ENCODE measurements at places on chromosomes 5 and 9.
A peak's percentile ranks its signal among the peaks of the same experiment; 100 is the strongest.

DNA sequence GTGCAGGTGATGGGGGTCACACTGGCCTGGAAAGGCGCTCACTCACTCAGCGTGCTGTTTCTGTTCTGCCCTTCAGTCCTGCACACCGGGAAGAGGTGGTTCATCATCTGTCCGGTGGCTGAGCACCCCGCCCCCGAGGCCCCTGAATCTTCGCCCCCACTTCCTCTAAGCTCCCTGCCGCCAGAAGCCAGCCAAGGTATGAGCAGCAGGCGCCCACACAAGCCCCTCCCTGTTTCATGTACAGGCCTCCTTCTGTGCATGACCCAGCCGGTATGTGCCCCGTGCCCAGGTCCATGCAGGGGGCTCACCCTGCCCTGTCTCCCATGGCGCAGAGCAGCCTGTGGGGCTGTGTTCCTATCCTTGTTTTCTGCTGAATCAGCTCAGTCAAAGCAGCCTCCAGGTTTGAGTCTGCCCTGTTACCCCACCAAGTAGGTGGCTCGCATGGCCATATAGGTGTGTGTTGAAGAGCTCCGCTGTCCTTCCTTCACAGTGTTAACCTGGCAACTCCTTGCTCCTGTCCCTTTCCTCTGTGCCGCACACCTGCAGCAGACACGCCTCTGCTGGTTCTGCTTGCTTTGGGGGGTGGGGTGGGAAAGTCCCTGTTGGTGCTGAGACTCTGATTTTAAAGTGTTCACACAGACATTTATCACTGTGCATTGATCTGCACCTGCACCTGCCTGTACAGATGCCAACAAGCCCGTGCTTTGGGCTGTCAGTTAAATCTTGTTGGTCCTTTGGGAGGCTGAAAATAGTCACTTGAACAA, 84.8 kb downstream of the WNK2 start:
- DNase-seq, result no peak

GRCh38 chr5:12695651-12696050, 791.4 kb upstream of the CTNND2 start:
- no peak for DNase-seq

DNA sequence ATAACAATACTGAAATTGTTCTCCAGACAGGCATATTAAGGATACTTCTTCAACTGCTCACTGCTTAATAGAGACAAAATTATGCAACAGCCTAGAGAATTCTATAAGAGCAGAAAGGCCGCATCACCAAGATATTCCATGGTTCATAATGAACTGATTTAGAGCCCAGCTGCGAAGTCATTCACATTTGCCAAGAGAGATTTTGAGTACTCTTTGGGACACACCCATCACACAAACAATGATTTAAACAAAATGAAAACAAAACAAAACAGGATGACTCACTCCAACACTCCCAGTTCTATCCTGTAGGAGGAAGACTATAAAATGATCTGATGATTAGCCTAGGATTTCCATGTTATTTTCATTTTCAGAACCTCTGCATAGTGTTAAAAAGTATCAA, 145.7 kb upstream of the GNA14 start:
- DNase-seq, result peak; percentile 18

DNA sequence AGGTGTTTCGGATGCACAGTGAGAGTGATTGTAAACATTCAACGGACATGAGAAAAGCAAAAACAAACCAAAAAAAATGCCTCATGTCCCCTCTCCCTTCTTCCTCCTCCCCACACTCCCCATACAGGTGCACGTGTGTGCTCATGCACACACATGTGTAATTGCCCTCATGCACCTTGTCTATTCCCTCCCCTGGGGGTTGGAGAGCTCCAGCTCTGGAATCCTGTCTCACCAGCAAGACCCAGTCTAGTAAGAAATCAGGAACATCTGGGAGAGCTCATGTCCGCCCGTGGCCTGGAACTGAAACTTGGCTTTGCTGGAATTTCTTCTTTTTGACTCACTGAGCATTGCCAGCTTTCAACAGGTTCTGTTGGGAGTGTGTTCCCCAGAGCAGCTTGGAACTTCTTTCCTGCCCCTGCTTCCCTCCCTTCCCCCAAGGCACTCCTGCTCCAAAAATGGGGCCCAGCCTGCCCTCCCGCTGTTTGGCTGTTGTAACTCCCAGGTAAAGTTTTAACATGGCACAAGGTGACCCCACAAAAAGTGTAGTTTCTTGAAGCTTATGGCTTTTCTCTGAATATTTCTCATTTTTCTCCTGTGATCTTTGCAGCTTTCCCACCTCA, 190.1 kb downstream of the NR3C1 start:
- no peak for DNase-seq

GRCh38 chr5:53948598-53948997, 361.8 kb downstream of the ARL15 start:
- DNase-seq, result no peak

GRCh38 chr9:35516479-35516878, 26.6 kb downstream of the RUSC2 start:
- DNase-seq, result no peak

GRCh38 chr5:1887588-1888360, 5.0 kb upstream of the IRX4 start:
- no peak for DNase-seq

DNA sequence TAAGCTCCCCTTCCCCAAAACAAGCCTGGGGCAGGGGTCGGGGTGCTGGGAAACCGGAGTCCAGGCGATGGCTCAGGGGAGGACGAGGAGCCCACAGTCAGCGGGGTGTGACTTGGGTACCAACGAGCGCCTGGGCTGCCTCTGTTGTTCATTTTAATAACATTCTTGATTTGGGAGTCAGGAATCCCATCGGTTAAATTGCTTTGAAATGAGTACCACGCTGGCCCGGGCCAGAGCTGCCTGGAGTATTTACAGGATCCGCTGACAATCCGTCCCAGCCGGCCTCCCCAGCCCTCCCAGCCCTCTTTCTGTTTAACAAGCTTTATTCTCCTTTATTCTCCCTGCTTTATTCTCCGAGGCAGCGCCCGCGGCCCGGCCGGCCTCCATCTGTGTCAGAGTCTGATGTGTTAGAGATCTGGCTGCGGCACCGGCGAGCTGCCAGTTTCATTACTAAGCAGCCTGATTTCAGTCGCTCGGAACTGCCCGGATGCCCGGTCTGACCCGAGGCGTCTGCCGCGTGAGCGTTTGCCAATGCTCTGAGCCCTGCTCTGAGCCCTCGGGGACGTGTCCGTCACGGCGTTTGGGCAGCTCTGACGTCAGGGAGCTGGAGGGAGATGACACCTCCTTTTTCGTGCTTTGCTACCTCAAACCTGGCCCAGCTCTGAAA, 16.5 kb upstream of the QRFP start:
- DNase-seq, result no peak

DNA sequence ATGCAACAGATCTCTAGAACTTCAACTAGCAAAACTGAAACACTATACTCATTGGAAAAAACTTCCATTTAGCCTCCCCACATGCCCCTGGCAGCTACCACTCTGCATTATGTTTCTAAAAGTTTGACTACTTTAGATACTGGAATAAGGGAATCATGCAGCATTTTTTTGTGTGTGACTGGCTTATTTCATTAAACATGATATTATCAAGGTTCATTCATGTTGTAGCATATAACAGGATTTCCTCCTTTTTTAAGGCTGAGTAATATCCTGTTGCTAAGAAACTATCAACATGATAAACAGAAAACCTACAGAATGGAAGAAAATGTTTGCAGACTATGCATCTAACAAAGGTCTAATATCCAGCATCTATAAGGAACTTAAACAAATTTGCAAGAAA, 597.9 kb downstream of the DMRTA1 start:
- DNase-seq, result no peak

DNA sequence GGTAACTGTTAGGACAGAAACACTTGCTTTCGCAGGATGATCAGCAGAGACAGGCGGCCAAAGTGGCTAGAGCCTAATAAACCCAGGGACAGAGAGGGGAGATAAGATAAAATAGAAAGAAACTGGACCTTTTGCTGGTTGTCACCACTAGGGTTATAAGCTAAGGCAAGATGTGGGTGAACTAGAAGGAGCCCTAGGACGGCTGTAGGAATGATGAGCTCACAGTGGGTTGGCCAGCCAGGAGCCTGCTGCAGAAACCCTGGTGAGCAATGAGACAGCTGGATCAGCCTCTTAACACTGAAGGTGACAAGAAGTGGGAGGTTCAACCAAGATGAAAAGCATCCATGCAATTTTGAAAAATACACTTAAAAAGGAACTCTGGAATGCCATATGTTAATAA, 13.5 kb downstream of the CTNND2 start:
- DNase-seq, result no peak

GRCh38 chr5:10360686-10361085, 7.2 kb downstream of the MARCHF6 start:
- no peak for DNase-seq

DNA sequence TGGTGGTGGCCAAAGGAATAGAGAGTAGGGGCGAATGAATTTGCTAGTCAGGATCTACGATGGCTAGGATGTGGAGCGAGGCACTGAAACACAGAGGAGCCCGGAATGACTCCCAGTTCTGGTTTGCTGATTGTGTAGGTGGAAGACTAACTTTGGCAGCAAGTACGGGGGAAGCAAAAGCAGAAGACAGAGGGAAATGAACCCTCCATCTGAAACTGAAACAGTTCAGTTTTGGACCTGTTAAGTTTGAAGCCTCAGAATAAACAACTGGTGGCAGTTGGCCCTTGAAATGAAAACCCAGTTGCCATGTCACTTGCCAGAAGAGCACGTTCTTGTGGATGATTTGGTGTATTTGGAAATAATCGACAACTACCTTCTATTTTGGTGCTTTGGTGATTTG, 15.4 kb upstream of the SMIM15 start:
- no peak for DNase-seq

DNA sequence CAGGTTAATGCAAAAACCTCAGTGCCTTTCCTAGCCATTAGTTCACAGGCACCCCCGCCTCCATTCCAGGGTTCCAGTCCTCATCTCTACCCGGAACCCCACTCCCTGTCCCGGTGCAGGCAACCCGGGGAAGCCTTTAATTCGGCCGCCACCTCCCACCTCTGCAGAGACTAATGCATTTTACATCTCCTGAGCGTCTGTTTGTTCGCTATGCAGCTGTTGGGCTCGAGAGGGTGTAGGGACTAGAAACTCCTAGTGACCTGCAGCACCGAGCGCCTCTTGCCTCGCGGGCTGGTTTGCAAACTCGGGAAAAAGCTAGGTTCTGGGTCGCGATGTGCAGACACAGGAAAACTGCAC, 3.6 kb downstream of the GDNF start:
- DNase-seq, result no peak

- DNase-seq, result no peak
Observed at GRCh38 chr9:3329361-3329760, 196.4 kb downstream of the RFX3 start.

DNA sequence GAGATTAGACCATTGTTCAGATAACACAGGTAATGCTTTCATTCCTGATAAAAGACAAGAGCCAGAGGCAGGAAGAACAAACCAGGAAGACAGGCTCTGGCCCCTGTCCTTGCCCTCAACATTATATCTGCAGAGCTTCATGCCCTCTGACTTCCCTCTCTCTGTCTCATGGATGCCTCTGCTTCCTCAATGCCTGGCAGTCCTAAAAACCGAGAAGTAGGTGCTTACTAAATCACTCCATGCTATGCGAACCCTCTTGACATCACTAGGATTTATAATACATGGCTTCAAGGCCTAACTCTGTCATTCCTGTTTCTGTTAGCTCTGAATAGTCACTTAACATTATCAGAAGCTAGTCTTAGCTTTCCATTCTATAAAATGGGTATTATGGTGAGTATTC, 117.8 kb downstream of the TLR4 start:
- DNase-seq, result no peak

- no peak for DNase-seq
Observed at GRCh38 chr5:109922381-109922995, 232.8 kb downstream of the MAN2A1 start.

DNA sequence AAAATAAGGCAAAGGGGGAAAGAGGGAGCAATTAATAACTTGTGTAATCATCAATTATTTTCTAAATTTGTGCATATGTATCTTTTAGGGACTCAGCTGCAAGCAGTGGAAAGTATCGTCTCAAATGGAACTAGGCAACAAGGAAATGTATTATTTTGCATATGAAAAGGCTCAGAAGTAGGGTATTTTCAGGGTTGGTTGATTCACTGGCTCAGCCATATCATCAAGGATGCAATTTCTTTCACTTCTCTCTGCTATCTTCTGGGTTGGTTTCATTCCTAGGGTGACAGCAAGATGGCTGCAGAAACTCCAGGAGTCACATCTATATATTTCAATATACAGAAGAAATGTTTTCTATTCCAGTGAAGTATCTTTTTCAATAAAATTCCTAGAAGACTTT, 509.8 kb downstream of the DMAC1 start:
- DNase-seq, result no peak

- DNase-seq, result no peak
Observed at GRCh38 chr9:128685636-128686489, 3.2 kb upstream of the SET start.

DNA sequence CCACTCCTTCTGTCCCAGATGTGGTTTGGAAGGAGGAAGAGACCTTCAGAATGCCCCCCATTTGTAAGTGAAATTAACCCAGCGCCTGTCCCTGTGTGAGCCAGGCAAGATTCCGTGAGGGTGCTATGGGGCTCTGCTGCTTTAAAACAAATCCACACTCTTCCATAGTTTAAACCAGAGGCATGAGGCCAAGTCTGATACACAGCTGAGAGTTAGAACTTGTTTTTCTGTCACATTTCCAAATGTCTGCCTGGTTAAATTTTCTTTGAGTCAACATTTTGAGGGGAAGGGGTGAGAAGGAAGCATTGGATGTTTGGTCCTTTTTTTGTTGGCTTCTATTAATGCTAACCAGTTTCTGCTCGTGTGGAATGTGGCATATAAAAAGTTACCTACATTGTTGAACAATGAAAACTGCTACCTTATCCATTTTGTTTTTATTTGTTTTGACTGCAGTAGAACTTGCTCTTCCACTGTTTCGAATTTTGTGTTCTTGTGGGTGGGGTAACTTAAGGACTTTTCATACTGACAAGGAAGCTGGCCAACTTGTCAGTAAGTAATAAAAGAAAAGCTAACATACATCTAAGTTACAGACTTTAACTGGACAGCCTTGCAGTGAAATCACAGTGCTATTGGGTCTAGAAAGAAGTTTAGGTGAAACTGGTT, 12.9 kb downstream of the RGMB start:
- DNase-seq, result no peak
